ENCODE measurements at places on chromosomes 3 and 15. TPM values are rescaled to one million over a fixed set of nuclear protein-coding genes. Genes with fewer than 3 reads are reported as not detected.

DNA sequence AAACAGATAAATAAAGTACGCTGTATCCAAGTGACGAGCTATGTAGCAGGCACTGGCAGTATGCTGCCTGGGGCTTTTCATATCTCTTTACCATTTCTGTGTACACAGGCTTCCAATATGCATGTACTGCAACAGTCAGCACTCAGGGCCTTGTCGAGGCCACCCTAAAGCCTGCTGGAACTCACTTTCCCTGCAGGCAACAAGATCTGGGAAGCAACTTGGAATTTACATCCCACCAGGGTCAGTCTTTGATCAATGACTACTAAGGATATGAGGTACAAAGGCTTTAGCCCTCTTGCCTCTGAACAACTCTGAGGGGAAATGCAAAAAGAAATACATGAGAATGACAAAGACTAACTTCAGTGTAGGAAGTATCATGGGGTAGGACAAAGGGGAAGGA lies 101.8 kb upstream of the ARL6 start:
- no peak for DNase-seq

- DNase-seq: no peak
These were observed 129.6 kb downstream of the NR2F2 start for GRCh38 chr15:96460106-96460505.

CDC25A gene
- 12.2 TPM for polyA plus RNA-seq

- no peak for DNase-seq
These were observed 68.6 kb downstream of the ITGB5 start for GRCh38 chr3:124818398-124819091.

DNA sequence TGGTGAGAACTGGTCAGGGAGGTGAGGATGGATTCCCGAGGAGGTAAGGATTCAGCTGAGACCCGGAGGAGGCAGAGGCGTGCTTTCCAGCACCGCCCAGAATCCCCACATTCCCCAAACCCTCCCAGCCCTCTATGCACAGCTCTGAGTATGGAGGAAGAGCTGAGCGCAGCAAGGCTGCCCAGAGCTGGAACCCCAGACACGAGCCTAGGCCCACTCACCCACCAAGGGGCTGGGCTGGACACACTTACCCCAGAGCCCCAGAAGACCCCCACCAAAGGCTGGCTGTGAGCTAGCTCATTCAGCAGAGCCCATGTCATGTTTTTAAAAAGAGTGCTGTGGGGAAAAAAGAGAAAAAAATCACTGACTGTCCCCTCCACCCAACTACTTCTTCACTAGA lies 271.5 kb downstream of the XXYLT1 start:
- no peak for DNase-seq

- DNase-seq: no peak
These were observed 623.3 kb downstream of the PDCD6IP start for GRCh38 chr3:34421762-34422161.

ICE2 gene
- 85.6 TPM for polyA plus RNA-seq

LRRC31 gene
- 0.32 TPM for polyA plus RNA-seq

CD86 gene
- 1.5 TPM for polyA plus RNA-seq

- no peak for DNase-seq
These were observed 65.5 kb downstream of the PEX5L start for GRCh38 chr3:179971280-179971679.
